Stimulated activated CD8-positive, alpha-beta memory T cell treated with anti-CD3 and anti-CD28 coated beads, Interleukin-12 subunit alpha, Interleukin-12 subunit beta, amount 100 ng/mL, for 4 hours (primary cell): ENCODE measurements at places on chromosomes 2 and 18.
A peak's percentile ranks its signal among the peaks of the same experiment; 100 is the strongest.

DNA sequence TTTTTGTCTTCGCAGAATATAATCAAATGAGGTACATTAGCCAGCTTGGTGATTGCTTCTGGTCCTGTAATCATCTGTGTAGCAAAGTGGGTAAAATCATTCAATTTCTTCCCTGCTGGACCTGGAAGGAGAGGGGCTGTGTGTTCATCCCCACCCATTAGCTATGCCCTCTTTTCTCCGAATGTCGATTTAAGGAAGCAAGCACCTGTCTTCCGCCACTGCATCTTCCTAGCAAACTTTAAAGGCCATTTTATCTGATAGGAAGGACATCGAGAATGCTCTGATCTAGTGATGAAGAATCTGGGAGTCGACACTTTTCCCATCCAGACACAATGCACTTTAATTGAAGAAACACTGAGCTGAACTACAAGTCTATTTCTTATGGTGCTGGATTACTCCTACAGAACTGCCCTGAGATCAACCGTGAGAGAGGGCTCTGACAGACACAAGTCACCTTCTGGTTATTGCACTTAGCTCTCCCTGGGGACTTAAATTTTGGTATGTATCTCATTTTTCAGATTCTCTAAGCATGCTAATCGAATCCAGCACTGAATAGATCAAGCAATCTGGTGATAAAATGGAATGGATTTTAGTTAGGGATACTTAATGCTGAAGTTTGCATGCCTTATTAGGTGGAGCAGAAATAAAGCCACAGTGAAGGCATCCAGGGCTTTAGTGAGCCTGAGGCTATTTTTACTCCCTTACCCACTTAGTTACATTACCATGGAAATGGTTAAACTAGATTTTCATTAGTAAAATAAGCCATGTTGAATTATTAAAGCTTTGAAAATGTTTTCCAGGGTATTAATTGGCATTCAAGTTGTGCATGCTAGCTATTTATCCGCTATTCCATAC, 1.3 kb downstream of the NYAP2 start:
- no peak for DNase-seq

GRCh38 chr2:218230882-218231281, 13.9 kb downstream of the ARPC2 start:
- DNase-seq: no peak

DNA sequence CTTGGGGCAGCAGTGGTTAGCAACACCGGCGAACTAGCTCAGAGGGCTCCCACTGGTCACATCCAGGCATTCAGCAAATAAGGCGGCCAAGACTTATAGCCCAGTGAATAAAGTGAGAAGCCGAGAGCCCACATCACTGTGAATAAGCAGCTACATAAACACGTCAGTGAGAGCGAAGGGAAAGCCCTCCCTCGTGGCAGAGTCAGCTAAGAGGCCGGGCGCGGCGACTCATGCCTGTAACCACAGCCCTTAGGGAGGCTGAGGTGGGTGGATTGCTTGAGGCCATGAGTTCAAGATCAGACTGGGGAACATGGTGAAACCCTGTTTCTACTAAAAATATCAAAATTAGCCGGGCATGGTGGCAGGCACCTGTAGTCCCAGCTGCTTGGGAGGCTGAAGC, 5.2 kb downstream of the D2HGDH start:
- peak; percentile 33 for DNase-seq

DNA sequence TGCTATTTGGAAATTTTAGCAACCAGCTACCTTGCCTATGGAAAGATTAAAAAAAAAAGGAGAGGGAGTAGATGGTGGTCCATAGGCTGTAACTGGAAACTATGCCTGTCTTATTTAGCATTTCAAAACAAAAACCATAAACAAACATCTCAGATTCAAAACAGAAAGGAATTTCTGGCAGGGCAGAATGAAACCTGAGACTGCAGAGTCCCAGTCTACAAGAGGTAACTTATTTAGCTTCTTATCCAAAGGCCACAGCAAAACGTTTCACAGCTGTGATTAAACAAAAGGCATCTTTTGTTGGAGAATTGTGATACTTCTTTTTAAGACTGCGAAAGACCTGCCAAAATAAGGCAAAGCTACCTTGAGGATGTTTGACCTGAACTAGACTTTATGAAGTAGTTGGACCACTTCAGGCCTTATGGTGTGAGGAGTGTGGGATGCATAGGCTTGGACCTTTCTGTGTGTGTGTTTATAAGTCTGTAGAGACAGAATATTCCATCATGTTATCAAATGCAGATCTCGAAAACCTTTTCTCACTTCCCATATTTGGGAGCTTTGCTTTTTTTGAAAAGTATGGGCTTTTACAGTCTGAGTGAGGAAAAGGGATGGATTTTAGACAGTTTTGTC, 11.0 kb downstream of the CRIM1 start:
- no peak for DNase-seq

GRCh38 chr2:37851828-37852584, 73.1 kb upstream of the RMDN2 start:
- no peak for DNase-seq

- no peak for DNase-seq
Measured at GRCh38 chr2:161104054-161104553, 56.1 kb upstream of the TANK start.

DNA sequence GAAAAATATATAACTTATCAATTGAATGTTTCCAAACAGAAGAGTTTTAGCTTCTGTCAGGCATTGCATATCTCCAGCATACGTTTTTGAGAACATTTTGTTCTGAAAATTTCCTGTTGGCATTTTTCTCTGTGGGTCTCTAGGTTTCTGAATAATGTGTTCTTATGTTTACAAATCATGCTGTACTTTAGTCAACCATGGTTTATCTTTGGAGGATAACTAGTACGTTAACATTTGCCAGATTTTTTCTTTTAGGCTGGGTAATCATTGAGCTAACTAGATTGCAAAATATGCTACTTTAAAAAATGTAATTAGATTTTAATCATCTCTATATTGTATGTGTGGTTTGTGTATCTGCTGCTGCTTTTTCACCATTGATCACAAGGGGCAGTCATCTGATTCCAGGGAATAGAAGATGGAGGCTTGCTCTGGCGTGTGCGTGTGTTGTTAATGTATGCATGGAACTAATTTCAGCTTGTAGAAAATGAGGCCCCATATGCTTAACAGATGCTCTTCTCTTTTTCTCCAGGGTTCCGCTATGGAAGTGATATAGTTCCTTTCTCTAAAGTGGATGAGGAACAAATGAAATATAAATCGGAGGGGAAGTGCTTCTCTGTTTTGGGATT, 21.3 kb downstream of the XRCC5 start:
- DNase-seq: no peak

- no peak for DNase-seq
Measured at GRCh38 chr2:137302957-137303356, 537.6 kb downstream of the THSD7B start.

- no peak for DNase-seq
Measured at GRCh38 chr2:29241341-29241740, 126.1 kb downstream of the CLIP4 start.

DNA sequence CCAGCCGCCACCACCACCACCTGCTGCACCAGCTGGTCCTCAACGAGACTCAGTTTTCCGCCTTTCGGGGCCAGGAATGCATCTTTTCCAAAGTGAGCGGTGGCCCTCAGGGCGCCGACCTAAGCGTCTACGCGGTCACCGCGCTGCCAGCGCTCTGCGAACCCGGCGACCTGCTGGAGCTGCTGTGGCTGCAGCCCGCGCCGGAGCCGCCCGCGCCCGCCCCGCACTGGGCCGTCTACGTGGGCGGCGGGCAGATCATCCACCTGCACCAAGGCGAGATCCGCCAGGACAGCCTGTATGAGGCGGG, 1.6 kb downstream of the LRATD1 start:
- DNase-seq: no peak

DNA sequence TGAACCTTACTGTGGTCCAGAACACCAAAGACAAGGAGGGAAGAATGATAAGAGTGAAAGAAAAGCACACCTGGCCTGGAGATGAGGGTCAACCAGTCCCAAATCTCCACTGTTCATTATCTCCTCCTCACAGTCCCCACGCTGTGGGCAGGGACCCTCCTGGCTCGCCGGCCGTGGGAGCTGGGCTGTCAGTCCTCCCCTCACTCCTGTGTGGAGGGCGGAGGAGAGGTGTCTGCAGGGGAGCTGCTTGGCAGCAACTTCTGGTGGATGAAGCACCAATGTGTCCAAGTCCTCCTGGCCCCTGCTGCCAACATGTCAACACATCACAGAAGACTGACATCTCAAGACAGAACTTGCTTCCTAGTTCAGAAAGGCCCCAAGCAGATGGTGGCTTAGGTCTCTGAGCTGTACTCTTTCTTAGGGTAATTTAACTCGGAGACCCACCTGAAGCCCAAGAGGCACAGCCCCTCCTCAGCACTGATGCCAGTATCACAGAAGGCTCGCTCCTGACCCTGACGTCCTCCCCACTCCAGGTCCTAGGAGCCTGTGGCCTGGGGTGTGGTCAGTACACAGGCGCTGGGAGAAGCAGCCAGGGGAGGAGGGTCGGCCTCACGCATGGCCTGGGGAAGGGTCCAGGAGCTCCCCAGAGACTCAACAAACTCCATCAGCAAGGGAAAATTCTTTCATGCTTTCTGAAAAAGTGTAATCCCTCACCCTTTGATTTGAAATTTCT, 54.5 kb downstream of the PARD6G start:
- DNase-seq: no peak

- no peak for DNase-seq
Measured at GRCh38 chr2:69741229-69741574, 732 bp upstream of the ANXA4 start.

DNA sequence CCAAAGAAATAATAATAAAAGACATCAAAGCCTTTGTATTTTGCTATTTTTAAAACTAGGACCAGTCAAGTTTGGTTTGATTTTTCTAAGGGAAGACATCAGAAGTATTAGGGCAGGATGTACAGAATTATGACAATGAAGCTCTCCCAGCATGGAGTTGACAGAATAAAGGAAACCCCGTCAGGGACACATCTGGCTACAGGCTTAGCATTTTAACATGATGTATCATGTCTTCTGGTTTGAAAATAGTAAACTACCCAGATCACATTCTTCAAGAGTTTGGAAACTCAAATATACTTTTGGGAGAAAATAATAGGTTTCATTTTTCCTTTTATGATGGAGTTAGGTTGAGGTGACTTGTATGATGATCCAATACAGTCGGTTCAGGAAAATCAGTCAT, 552.0 kb upstream of the CDH2 start:
- DNase-seq: no peak

- no peak for DNase-seq
Measured at GRCh38 chr2:1588978-1589621, 155.2 kb downstream of the PXDN start.

DNA sequence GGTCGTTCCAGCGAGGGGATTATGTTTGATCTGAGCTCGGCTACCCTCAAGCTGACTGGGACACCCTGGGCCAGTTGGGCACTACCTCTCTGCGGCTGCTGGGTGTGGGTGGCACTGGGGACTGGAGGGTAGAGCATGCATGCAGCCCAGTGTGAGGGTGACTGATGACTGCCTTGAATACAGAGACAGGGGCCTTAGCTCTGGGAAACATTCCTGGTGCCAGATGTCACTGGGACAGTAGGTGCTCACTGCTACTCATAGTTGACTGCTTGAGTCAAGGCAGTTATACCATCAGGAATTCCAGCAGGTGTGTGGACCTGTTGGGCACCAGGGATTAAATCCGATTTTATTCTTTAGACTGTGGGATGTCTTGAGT, 33.6 kb upstream of the ATP6V1B1 start:
- no peak for DNase-seq

DNA sequence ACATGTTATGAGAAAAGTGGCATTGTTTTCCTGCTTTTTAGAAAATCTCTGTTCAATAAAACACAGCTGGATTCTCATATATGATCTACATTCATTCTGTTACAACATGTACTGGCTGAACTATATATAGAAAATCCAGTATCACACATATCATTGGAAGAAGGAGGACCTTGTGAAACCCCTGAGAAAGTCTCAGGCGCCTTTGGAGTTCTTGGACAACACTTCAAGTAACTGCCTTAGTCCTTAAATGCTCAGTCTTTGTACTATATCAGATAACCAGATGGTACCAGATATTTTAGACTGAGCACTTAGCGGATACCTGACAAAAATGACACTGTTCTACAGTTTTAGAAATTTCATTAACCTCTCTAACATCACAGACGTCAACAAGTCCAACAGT, 72.2 kb downstream of the ACVR1 start:
- DNase-seq: no peak

DNA sequence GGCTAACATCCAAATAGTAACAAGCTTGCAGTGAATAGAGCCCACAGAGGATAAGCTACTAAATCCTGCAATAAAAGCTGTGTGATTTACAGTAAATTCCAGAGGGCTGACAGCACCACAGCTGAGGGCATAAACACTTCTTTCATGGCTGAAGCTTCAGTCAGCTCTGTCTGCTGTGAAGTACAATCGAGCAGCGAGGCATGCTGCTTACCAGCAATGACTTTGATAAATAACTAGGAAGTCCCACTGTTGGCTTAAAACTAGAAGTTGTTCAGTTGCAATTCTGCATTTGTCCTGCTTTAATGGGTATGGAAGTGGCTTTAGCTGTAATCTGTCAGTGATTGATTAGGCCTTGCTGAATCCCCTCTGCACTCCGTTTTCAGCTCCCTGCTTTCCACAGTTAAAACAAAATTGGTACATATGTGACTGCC, 65.2 kb upstream of the FIGN start:
- DNase-seq: no peak

DNA sequence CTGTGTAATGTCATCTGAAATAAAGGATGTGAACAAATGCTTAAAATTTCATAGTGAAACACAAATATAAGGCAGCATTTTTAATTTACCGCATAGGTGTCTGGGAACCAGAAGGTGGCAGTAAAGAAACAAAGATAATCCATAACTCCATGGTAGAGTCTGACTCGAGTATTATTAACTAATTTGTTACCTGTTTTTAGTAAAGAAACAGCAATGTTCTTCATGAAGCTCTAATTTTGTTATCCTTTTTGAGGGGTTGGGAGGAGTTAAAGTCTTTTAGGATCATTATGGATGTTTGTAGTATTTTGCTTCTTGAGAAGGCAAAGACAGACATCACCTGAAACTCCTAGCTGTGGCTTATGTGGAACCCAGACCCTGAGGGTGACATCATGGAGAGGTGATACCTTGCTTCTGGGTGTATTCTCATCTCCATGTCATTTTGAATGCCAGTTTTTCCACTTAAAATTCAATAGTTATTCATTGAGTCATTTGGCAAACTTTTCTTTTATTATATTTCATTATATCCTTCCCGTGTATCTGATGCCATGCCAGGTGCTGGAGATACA, 286.2 kb upstream of the EPAS1 start:
- DNase-seq: no peak

DNA sequence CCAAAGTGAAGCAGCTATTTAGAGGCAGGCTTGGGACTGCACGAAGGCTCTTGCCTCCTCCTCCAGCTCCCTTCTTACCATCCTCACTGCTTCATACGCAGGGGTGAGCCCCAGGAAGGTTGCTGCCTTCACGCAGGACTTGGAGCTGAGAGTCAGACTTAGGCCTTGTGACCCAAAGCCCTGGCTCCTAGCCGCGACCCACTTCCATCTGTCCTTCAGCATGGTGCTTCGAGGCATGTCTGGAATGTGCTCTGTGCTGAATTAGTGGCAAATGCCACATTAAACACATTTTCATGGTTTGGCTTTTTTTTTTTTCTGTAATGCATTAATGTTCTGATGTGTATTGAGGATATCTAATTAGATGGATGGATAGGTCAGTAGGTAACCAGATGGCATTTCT, 37.5 kb downstream of the ITGB1BP1 start:
- DNase-seq: no peak

GRCh38 chr2:183597841-183598240, 473.6 kb downstream of the NUP35 start:
- DNase-seq: no peak

- DNase-seq: no peak
Measured at GRCh38 chr18:31185186-31185950, 22.7 kb upstream of the DSC1 start.

- no peak for DNase-seq
Measured at GRCh38 chr2:69483696-69484095, 46.5 kb upstream of the NFU1 start.
